Mesothelial cell of epicardium (in vitro differentiated cells): ENCODE measurements at places on chromosomes 11 and 22.

DNA sequence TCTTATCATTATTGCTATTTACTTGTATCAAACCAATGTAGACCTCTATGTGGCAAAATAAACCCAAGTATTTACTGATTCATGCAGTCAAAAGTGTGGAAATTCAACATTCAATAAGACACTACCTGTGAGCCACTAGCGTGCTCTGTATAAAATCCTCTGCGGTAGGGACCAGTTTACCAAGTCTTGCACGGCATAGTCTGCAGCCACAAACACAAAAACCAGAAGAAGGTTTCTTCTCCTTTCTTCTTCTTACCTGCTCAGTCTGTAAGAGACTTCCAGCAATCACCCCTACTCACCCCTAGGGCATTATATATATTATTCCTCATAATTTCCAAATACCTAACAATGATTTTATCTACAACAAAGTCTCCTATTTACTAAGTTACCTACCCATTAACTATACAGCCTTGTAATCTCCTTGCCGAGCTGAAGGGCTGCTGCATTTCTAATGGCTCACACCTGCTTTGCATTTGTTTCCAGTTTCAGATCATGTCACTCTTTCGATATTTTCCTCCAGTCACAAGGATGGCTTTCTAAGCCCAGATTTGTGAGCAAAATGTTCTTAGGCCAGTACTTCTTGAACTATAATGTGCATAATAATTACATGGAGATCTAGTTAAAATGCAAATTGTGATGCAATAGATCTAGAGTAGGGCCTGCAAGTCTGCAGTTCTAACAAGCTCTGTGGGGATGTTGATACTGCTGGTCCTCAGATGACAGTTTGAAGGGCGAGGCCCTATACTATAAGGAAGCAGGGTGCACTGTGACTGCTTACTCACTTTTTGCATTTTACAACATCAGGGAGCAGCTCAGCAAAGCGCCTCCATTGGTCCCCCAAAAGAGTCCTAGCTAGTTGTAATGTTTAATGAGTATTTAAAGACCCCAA lies 191.9 kb upstream of the DDI1 start:
- peaks cover 50% of the 10 kb centered on the region for H3K4me1 ChIP-seq
- no peak for DNase-seq
- peak overlapping the region; percentile 8 for H3K27ac ChIP-seq
- H3K36me3 ChIP-seq = no peaks in the 10 kb centered on the region
- no peak overlapping the region for H3K4me3 ChIP-seq
- no peaks in the 10 kb centered on the region for H3K27me3 ChIP-seq

DNA sequence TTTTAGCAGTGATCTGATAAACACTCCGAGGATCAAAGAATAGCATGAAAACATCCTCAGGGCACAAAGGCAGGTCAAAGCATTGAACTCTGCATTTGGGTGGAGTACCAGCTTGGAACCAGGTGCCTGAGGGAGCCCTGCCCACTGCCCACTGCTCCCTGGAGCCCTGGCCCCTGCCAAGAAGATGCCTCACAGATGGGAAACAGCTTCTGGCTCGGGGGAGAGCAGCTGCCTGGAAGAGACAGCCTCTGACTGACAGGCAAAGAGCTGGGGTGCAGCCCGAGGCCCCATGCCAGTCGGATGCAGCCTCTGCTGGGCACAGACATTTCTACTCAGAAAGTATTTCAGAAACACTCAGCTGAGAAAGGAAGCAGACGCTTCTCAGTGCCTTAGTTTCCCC lies 13.2 kb downstream of the LMO1 start:
- peak; percentile 26 for DNase-seq
- no peak overlapping the region for H3K27ac ChIP-seq
- H3K4me3 ChIP-seq = no peak overlapping the region
- H3K27me3 ChIP-seq = peaks cover 4% of the 10 kb centered on the region
- no peaks in the 10 kb centered on the region for H3K36me3 ChIP-seq

DNA sequence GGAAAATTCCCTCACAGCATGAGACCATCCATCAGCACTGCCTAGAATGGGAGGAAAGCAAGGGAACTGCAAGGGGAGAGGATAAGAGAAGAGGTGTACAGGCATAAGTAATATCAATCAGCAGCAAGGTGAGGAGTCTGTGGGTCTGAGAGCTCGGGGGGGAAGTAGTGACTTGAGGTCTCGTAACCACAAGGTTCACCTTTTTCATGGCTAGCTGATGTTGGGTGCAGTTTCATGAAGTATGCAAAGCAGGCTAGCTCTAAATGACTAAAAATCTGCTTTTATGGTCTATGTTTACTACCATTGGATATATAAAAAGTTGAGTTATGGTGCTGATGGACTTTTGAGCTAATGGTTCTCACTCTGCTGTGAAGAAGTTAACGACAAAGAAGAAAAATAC lies 35.8 kb downstream of the OR4C6 start:
- no peak overlapping the region for H3K4me3 ChIP-seq
- H3K4me1 ChIP-seq = no peaks in the 10 kb centered on the region
- no peak overlapping the region for H3K27ac ChIP-seq
- peaks cover under 1% of the 10 kb centered on the region for H3K36me3 ChIP-seq

DNA sequence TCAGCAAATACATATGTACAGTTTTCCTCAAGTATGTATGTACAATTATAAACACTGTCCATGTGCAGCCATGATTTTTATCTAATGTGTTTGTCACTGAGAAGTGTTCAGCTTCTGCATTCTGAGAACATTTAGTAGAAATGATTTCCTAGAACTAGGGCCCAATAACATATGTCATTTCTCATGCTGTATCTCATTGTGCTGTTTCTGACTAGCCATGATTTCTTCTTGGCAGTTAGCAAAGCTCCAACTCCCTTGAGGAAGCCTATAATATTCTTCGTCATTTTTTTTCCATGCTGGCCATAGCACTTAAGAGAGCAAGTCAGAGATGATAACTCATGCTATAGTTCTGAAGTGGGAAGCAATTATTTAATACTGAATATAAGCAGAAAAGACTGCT lies 187.8 kb downstream of the DDX10 start:
- no peak for DNase-seq
- H3K4me1 ChIP-seq = peaks cover 10% of the 10 kb centered on the region
- no peak overlapping the region for H3K27ac ChIP-seq
- no peak overlapping the region for H3K4me3 ChIP-seq

GRCh38 chr22:49812838-49813237 lies 14.8 kb downstream of the BRD1 start:
- H3K27ac ChIP-seq = no peak overlapping the region
- peaks cover 19% of the 10 kb centered on the region for H3K4me1 ChIP-seq
- H3K36me3 ChIP-seq = peaks cover 28% of the 10 kb centered on the region
- no peak overlapping the region for H3K4me3 ChIP-seq
- DNase-seq = no peak
- H3K27me3 ChIP-seq = no peaks in the 10 kb centered on the region

DNA sequence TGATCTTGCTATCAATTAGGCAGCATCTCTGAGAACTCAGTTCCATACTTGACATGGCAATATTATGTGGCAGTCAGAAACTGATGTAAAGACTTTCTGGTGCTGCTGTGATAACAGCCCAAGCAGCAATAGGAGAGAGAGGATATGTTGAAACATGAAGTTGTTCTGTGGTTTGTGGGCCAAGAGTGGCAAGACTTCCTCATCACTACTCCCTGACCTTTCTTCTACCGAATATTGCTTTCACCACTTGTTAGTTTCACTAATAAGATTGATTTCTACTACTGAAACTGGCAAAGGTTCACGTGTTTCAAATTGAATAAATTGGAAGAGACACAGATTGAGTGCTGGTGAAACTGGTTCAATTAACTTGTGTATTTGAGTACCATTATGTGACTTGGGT lies 852.6 kb upstream of the RAG2 start:
- H3K4me3 ChIP-seq = no peak overlapping the region
- peaks cover 40% of the 10 kb centered on the region for H3K4me1 ChIP-seq
- no peaks in the 10 kb centered on the region for H3K27me3 ChIP-seq

- H3K4me1 ChIP-seq = no peaks in the 10 kb centered on the region
- DNase-seq = no peak
- no peaks in the 10 kb centered on the region for H3K27me3 ChIP-seq
- H3K4me3 ChIP-seq = no peak overlapping the region
Observed at GRCh38 chr22:41132550-41132949, 40.2 kb downstream of the EP300 start.

- peak overlapping the region; percentile 70 for H3K27ac ChIP-seq
- no peak for DNase-seq
- peaks cover 48% of the 10 kb centered on the region for H3K4me1 ChIP-seq
- H3K27me3 ChIP-seq = no peaks in the 10 kb centered on the region
Observed at GRCh38 chr11:116929414-116930090, 92.1 kb upstream of the APOA1 start.

- H3K36me3 ChIP-seq = no peaks in the 10 kb centered on the region
- H3K27me3 ChIP-seq = no peaks in the 10 kb centered on the region
- H3K4me3 ChIP-seq = no peak overlapping the region
- no peak for DNase-seq
- no peak overlapping the region for H3K27ac ChIP-seq
- peaks cover 9% of the 10 kb centered on the region for H3K4me1 ChIP-seq
Observed at GRCh38 chr11:35078470-35078735, 60.6 kb upstream of the CD44 start.
